Right hindlimb (tissue), 1 donor: ENCODE measurements at places on chromosomes 12 and 14.

GRCh38 chr12:80269803-80270552 lies 170.6 kb downstream of the OTOGL start:
- DNase-seq, result no peak

DNA sequence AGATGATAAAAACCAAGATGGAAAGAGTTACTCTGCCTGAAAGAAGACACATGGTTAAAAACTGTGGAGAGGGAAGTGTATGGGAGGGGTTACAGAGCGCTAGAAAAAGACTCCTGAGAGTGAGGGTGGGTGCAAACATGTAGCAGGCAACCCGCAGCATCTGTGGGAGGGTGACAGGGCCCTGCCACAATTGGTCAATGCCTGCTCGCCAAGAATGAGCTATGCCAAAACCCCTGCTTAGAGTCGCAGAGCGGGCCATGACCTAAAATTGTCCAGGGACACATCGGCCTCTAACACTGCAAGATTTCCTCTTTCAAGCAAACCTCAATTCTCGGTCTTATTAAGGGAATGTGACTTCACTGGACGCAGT lies 700 bp downstream of the PRKAG1 start:
- peak; percentile 68 for DNase-seq

DNA sequence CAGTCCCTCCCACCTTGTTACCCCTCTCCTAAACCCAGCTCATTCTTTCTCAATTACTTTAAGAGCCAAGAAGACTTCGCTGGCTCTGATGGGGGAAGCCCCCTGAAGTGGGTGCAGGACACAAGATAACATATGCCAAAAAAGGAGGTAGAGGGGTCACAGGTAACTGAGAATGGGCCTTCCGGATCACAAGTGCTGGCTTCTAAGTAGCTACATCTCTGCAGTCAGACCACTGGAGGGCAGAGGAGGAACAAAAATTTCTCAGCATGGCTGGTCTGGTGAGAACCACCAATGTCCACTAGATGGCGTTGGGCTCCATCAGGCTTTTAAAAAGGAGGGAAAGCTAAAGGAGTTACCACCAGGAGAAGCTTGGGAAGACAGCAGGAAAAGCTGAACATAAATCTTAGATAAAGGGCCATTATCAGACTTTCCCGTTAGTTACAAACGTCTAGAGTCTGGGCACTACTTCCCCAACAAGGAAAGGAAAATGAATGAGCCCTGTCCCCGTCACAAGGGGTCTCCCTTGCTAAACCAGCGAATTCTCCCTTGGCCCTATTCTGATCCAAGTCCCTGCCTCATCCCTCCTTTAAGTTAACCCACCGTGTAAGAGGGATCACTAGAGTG lies 11.6 kb upstream of the CDH24 start:
- DNase-seq, result peak; percentile 91

DNA sequence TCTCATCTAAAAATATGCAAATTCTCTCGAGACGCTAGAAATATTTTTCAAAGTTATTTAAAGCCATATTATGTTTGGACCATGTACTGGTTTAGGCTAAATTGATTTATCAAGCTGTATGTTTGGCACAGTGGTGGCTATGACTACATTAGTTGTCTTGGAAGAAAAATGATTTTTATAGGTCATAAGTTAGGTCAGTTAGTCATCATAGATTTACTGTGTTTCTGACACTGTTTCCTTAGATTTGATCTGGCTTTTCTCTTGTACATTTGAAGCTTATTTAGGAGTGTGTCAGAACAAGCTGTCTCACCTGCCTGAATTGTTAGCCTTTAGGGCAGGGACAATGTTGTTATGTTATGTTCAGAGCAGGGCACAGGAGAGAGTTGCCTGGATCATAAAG lies 161.1 kb upstream of the FBXO33 start:
- no peak for DNase-seq

GRCh38 chr12:84362552-84362897 lies 550.1 kb downstream of the SLC6A15 start:
- no peak for DNase-seq

- no peak for DNase-seq
Observed at GRCh38 chr12:57549909-57550640, at the start of gene KIF5A. Gene KIF5A (plus strand): TSS chr12:57550044. CDS start chr12:57550272, 228 bp downstream.

DNA sequence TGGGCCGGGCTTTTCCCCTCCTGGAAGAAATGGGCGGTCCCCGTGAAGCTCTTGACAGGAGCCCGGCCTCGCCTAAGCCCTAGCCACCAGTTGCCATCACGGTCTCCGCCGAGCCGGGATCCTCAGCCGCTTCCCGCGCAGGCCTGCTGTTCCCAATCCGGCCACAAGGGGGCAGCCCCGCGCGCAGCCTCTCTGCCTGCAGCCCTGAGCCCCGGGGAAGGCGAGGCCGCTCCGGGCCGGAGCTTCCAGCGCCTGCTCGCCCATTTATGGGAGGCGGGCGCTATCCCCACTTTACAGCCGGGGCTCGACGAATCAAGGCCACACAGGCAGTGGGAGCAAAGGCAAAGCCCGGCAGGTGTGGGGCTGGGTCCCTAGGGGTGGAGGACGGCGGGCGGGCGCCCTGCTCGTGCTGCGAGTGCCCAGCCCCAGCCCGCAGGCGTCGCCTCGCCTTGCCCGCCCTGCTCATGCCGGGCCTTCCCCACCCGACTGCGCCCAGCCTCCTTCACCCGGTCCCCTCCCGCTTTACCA lies 61.5 kb downstream of the LGMN start:
- DNase-seq, result peak; percentile 88

GRCh38 chr12:60995256-60995825 lies 1264.9 kb upstream of the USP15 start:
- DNase-seq, result no peak

DNA sequence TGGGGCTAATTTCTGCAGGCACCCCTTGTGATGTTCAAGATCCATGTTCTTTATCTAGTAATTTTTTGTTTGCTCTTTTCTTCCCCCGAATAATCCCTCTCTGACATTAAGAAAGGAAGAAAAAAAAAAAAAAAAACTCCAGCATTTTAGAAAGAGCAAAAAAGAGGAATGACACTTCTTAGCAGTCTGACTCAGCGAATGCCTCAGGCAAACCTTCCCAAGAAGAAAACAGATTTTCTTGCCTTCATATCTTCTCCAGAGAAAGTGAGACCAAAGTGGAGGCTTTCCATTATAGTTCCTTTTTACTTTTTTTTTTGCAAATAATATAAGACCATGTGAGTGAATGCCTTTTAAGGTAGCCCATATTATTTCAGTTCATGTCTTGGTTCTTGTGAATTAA lies 479.0 kb upstream of the SYT1 start:
- DNase-seq, result no peak

DNA sequence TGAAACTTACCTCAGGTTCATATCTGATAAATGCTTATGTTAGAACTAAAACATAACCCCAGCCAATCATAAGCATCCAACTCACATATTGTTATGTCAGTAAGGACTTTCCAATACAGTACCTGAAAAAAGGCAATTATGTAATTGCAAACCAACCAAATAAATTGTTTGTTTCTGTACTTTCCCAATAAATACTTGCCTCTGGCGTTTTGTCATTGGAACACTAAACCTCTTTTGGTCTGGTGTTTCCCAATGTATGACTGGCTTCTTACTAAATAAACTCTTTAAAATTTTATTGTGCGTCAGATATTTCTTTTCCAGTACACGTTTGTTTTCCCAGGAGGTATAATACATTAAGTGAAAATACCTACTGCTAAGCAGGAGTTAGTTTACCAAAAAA lies 6.7 kb upstream of the PTPRB start:
- no peak for DNase-seq

DNA sequence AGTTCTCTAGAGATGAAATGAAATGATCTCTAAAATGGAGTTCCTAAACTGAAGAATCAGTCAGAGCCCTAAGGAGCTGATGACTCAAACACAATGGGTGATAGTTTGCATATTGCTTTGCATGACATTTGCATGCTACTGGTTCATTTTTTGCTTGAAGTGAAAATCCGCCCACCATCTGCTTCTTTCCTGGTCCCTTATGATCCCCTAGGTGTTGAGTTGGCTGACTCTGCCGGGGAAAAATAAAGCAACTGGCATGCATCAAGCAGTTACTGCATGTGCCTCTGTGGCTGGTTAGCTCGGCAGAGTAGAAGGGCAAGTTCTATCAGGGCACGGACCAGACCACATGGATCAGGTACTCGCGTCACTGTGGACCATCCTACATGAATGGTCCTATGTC lies 151.1 kb downstream of the PPM1H start:
- no peak for DNase-seq

- no peak for DNase-seq
Observed at GRCh38 chr12:95764848-95765247, 25.7 kb downstream of the NTN4 start.

DNA sequence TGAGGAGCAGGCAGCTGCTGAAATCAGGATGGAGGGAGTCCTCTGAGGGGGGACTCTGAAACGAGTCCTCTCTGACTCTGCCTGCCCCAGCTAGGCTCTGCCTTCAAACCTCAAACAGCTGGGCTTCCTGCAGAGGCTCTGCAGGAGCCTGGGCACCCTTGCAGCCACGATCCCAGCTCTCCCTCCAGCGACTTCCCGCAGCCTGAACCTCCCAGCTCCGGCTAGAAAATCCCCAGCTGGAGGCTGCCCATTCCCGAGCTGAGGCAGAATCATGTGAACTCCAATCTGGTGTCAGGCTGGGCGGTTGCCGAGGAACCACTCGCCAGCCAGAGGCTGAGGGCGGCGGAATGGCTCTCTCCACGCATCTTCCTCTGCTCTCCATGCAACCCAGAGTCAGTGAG lies at the start of gene GPR68:
Gene GPR68 (minus strand): TSS at position 204 of the 401 bp plus-strand sequence. CDS start 9,654 bp downstream, outside the sequence.
- peak; percentile 61 for DNase-seq

- DNase-seq, result no peak
Observed at GRCh38 chr14:22554498-22555383, 34.3 kb downstream of the DAD1 start.

GRCh38 chr12:101839324-101840283 lies 8.8 kb upstream of the GNPTAB start:
- DNase-seq, result peak; percentile 47

DNA sequence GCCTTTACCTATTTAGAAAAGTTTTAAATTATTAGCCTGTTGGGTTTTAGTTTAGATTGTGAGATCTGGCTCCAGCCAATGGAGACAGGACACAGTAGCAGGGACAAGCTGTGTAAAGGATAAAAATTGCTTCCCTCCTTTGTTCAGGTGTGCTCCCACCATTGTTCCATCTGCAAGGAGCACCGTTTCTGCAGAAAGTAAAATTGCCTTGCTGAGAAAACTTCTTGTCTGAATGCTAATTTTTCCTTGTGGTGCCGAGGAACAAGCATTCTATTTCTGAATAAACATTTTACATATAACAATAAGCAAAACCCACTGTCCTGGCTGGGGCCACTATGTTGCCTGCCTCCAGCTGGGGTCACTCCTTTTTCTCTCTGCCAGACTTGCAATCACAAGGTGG lies 72.7 kb upstream of the ZFP36L1 start:
- DNase-seq, result no peak

GRCh38 chr14:95003099-95003960 lies 154.0 kb downstream of the DICER1 start:
- DNase-seq, result no peak

- DNase-seq, result no peak
Observed at GRCh38 chr12:63917864-63918799, 73.6 kb downstream of the SRGAP1 start.

DNA sequence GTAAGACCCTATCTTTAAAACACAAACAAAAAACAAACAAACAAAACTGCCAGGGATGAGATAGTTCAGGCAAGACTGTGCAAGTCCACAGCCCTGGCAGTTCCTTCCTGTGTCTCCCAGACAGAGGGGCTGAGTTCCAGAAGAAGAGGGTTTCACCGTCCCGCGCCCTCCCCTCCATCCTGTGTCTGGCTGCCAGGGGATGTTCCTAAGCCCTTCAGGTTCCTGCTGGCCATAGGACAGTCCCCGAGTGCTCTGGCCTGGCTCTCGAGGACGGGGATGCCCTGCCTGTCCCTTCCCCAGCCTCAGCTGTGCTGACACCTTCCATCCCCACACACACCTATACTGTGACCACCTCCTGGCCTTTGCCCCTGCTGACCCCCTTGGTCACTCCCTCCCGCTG lies 40.6 kb upstream of the EIF5 start:
- no peak for DNase-seq

DNA sequence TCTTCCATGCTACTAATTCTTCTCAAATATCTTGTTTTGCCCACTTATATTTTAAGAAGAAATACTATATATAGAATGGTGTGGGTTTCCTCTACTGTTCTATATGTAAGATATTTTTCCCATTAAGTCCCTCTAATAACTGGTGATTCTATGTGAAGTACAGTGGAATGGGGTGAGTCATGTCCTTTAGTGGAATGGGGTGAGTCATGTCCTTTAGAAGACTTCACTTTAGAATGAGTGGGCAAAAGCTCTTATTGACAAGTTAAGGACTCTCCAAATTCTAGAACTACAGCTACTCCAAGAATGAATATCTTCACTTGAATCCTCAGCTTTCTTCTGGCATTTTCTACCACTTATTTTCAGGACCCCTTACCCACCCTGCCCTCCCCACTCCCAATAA lies 349.9 kb downstream of the ETNK1 start:
- DNase-seq, result no peak

DNA sequence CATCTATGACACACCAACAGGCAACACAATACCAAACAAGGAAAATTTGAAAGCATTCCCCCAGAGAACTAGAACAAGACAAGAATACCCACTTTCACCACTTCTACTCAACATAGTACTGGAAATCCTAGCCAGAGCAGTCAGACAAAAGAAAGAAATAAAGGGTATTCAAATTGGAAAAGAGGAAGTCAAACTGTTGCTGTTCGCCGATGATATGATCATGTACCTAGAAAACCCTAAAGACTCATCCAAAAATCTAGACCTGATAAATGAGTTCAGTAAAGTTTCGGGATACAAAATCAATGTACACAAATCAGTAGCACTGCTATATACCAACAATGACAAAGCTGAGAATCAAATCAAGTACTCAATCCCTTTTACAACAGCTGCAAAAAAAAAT lies 8.1 kb upstream of the ATL1 start:
- no peak for DNase-seq

DNA sequence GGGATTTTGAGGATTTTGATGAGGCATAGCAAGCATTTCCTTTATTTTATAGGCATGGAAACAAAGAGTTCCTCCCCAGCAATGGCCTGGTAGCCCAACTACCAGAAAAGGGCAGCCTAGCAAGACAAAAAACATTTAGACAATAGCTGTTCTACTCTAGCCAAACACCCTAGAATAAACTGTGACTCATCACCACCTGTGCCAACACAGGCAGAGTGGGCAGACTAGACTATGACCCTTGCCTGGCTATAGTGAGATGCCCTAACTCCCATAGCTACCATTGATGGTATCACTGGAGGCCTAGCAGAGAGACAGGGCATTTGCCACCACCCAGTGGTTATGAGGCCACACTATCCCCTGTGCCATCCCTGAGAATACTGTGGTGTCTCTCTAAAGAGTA lies 15.5 kb upstream of the CCER1 start:
- DNase-seq, result no peak

- DNase-seq, result no peak
Observed at GRCh38 chr12:85923767-85924331, 49.8 kb downstream of the NTS start.

DNA sequence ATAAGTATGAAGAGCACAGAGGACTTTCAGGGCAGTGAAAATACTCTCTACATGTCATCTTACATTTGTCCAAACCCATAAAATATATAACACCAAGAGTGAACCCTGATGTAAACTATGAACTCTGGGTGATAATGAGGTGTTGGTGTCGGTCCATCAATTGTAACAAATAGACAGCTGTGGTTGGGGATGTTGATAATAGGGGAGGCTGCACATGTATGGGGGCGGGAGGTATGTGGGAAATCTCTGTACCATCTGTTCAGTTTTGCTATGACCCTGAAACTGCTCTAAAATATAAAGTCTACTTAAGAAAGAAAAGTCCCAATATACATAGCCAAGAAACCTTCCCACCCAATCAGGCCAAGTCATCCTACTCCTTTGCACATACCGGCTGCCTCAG lies 88.5 kb downstream of the GPR135 start:
- DNase-seq, result no peak
